Kidney tubule cell (primary cell): ENCODE measurements at places on chromosomes 2 and 18.
A peak's percentile ranks its signal among the peaks of the same experiment; 100 is the strongest.

GRCh38 chr18:515838-516237, 15.3 kb upstream of the COLEC12 start:
- DNase-seq, result no peak

GRCh38 chr2:127398239-127398590, 10.4 kb upstream of the MAP3K2 start:
- peak; percentile 90 for DNase-seq

- DNase-seq, result no peak
Measured at GRCh38 chr2:221555494-221555846, 16.6 kb downstream of the EPHA4 start.

- no peak for DNase-seq
Measured at GRCh38 chr2:96253006-96253405, 12.8 kb downstream of the TMEM127 start.

DNA sequence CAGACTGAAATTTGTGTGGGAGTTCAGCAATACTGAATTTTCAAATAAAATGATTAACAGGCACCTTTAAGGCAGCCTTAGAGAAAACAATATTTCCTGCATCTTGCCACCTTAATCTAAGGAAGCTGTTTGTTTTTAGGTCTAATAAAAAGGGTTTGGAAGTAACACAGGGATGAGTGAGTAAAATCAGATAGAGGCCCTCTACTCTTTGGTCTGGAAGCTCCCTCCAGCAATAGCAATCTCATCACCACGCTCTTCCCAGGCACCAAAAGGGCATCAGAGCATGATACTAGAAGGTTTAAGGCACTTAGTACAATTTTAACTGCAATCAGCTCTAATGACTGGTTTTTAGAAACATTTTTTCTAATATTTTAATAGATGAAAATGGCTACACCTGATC, 155.6 kb downstream of the VWC2L start:
- no peak for DNase-seq

DNA sequence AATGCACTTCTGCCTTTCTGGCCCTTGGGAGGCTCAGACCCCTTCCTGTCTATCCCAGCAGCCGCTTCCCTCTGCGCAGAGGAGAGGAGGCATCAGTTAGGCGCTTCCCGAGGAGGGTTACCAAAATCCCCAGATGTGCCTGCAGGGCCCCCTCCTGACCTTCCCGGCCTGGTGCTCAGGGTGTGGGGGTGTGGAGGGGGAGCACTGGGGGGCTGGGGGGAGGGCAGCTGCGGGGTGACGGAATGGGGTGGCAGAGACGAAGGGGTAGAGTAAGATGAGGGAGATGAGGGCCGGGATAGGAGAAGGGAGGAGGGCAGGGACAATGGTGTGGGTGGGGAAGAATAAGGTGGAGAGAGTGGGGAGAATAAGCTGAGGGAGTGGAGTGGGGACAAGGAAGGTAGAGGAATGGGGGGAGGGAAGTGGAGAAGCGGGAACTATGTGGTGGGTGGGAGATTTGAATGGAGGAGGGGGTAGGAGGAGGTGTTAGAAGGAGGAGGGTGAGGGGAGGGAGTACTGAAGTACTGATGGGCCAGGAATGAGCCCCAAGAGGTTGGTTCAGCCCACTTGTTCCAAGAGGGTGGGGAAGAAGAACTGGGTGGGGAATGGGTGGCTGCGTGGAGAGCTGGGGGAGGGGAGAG, 6.5 kb upstream of the ZAP70 start:
- DNase-seq, result no peak

DNA sequence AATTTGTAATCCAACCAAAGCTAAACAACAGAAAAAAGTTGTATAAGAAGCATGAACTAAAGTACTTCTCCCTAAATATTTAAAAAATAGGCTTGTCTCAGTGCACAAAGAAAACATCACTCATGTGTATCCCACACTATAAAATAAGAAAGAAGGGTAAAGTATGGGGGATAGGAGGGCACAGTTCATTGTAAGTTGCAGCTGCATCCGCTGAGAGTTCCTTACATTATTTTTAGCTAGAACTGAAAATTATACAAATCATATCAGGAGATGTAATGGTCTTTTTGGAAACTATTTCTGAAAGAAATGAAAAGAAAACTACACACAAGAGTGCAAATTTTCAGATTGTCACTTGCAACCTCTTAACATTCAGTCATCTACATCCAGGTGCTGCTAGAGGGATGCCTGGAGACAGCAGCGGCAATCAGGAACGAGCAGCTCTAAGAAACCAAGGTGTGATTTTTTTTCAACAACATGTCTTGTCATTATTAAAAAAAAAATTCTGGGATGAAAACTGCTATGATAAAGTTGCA, 273.6 kb downstream of the ASXL3 start:
- DNase-seq, result no peak

- no peak for DNase-seq
Measured at GRCh38 chr18:62523255-62523588, 397 bp downstream of the ZCCHC2 start.

DNA sequence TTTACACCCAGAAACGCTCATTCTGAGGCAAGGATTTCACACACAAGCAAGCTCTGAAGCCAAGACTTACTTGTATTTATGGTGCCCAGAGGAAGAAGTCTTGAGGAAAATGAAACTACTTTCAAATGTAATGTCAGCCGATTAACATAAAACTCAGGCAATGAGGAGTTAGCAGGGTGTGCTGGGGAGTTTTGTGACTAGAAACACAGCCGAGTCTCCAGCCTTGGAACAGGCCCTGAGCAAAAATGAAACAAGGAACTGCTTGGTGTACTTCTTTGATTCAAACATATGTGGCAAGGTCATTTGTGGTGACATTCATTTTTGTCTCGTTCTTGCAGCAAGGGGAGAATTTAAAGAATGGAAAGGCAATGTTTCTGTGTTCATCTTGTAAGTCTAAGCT, 4.5 kb downstream of the DYTN start:
- no peak for DNase-seq

GRCh38 chr18:987325-988186, 82.9 kb downstream of the ADCYAP1 start:
- DNase-seq, result peak; percentile 40

DNA sequence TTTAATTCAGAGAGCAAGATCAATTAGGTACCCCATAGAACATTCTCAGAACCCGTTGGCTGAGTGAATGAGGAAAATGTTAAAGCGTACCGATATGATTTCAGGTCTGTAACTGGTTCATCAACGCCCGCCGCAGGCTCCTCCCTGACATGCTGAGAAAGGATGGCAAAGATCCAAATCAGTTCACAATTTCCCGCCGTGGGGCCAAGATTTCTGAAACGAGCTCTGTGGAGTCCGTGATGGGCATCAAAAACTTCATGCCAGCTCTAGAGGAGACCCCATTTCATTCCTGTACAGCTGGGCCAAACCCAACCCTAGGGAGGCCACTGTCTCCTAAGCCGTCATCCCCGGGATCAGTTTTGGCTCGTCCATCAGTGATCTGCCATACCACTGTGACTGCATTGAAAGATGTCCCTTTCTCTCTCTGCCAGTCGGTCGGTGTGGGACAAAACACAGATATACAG, 7.3 kb downstream of the TGIF1 start:
- peak; percentile 57 for DNase-seq

DNA sequence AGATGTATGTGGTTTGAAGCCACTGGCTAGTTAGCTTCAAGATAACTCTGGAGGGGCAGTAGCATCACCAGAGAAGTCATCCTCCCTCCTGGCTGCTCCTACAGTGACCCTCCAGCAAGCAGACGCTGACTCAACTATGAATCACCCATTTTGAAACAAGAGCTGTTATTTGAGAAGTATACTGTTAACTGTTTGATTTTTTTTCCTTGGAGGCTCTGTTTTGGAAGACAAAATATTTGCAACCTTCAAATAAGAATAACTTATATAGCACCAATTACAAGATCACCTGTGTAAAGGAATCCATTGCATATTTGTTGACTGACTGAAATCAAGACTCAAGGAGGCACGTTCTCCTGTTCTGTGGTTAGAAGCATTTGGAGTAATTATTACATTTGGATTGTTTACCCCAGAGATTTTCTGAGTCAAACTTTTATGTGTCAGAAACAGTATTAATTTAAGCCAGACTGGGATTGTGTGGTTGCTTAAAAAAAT, 313.8 kb downstream of the MTX2 start:
- peak; percentile 95 for DNase-seq

DNA sequence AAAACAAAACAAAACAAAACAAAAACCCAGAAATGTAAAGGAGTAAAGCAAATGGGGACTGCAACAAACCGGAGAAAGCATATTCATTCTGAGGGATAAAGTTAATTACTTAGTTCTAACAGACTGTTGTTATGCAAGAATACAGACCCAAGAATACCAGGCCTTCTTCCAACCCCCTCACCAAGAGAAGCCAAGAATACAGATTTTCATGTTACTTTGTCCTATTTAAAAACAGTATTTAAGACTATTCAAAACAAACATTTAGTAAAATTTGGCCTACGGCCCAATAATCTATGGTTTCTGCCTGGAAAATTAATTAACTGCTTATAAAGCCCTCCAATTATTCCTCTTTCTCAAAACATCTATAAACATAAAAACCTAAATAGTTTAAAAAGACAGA, 91.4 kb downstream of the USP34 start:
- no peak for DNase-seq

GRCh38 chr2:173865971-173866873, 99.0 kb downstream of the SP3 start:
- DNase-seq, result no peak

DNA sequence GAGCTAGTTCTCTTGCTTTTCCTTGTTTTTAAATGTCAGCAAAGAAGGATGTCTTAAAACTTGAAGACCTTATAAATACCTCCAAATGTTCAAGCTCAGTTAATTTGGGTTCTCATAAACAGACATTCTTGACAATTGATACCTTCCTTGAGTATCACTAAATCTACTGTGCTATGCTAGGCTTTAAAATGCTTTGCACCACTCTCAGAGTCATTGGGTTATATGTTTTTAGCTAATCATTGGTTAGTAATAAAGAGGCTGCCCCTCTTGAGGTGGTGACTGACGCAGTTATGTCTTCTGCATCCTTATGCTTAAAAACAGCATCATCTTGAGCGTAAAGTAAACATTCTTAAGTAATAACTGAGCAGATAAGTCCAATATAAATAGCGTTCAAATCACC, 276.0 kb downstream of the AGPS start:
- no peak for DNase-seq

DNA sequence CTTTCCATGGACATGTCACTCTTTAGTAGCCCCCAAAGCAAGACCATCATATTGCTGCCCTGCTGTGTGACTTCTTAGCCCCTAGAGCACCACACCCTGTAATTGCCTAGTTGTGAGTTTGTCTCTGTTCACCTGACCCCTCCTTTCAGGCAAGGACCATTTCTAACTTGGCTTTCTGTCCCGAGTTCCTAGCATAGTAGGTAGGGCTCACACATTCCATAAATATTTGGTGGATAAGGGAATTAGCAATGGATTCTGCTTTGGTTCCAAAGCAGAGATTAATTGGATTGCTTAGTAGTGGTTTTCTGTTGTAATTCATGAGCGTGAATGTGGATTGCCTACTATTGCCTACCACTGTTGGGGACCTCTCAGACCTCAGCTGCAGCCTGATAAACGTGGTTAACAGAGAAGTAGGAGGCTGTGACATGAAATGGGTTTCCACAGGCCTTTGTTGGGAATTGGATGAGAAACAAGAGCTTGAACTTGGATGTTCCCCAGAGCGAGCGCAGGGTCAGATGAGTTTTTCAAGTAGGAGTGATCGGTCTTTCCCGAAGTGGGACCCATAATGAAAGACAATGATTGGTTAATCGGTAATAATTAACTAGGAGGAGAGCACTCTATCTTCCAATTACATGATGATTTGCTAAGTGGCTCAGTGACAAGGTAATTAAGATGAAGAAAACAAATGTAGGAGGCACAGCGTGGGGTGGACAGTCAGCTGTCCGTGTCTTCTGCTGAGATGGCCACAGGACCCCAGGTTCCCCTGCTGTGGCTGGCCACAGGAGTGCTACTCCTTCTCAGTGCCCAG, 13.4 kb upstream of the UGT1A1 start:
- no peak for DNase-seq

- DNase-seq, result no peak
Measured at GRCh38 chr2:123670286-123670685, 354.8 kb upstream of the CNTNAP5 start.

GRCh38 chr2:65277791-65278483, 50.3 kb downstream of the ACTR2 start:
- peak; percentile 33 for DNase-seq

GRCh38 chr2:70019096-70019495, 57.7 kb upstream of the ASPRV1 start:
- no peak for DNase-seq

DNA sequence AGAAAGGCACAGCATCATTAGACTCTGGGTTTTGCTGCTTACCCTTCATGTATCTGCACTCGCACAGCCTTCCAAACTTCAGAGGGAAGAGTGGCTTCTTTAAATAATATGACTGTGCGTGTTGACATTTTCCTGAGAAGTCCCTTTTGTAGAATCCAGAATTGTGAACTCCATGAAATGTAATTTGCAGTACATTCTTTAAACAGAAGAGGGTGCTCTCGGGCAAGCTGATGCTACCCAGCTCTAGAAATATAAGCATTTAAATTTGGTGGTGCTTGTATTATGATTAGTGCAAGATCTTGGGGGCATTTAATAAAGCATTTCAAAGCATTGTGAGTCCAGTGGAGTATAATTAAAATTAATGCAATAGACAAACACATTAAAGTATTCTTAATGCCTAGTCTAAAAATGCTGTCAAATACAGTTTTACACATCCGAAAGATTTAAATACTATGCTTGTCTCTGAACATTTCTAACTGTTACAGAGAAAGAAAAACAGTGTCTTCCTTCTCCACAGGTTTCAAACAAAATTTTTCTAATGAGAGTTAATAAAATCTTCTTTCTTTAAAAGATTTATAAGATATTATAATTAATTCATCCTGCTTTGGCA, 17.3 kb upstream of the GTF2A1L start:
- peak; percentile 62 for DNase-seq

GRCh38 chr2:145807968-145808367, 1288.0 kb upstream of the ZEB2 start:
- peak; percentile 19 for DNase-seq

DNA sequence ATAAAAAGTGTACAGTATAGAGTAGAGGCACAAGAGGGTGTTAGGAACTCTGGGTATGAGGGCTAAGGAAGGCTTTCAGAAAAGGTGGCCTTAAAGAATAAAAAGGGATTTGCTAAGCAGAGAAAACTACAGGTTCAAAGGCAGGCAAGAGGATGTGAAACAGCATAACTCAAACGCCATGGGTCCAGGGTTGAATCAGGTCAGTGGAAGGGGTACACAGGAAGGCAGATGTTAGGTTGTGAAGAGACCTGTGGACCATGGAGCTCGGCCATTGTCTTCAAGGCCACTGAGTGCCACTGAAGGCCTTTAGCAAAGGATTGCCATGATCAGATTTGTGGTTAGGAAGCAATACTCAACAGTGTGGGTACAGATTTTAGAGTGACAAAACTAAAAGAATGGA, 108.2 kb upstream of the FAM98A start:
- no peak for DNase-seq

DNA sequence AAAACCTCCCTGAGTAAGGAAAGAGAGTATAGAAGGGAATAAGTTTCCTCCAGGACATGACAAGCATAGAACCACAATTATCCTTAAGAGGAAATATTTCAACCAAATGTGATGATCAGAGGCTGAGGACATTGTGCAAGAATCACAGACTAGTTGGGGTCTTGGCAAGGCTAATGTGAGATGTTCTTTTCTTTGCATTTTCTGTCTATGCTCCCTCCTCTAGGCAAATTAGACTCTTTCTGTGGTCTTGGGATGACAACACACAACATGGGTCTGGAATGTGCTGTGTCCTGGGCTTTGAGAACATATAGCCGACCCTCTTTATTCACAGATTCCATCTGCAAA, 32.0 kb upstream of the IL1RL1 start:
- DNase-seq, result no peak
